ENCODE measurements at places on chromosomes 4 and X.
A peak's percentile ranks its signal among the peaks of the same experiment; 100 is the strongest.

DNA sequence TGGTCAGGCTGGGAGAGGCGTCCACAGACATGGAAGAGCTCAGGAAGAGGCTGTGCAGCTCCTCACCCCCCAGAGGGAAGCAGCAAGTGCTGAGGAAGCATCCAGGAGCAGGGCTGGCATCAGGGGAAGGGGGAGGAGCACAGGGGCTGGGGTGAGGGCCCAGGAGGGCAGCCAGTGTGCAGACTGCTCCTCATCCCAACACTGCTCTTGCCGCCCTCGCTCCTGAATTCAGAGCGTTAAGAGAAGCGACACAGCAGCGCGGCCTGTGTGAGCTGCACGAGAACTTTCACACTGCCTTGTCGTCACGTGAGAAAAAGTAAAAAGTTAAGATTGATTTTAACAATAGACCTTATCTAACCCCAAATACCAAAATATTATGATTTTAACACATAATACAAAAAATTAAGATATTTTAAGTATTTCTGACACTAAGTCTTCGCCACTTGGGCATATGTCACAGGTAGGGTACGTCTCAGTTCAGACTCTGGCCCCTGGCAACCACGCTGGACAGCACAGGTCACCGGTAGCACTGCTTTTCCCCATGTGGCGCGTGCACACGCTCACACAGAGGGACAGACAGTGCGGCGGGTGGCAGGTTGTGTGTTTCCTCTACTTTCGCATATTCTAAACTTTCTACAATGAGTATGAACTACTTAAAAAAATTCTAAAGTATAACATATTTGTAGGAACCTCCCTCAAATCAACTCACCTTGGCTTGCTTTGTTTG is 19.7 kb downstream of the NOP14 start:
- DNase-seq, result no peak

DNA sequence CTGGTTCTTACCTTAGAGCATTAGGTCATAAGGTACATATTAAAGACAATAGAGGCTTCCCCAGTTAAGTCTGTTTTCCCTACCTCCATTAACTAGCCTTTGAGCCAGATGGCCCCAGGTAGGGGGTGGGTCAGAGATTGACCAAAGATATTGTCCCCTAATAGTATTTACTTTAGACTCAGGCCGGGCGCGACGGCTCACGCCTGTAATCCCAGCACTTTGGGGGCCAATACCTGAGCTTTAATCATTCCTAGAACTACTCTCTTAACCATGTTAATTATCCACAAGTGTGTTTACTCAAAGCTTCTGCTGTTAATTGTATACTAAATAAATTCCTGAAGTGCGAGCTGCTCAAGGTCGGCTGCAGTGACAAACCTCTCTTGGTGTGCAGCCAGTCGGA is 28.0 kb upstream of the AMBN start:
- DNase-seq, result no peak

GRCh38 chr4:95428291-95429070 is 120.3 kb downstream of the UNC5C start:
- no peak for DNase-seq

- DNase-seq, result no peak
These were observed 131.1 kb downstream of the GPC3 start for GRCh38 chrX:133854290-133854689.

DNA sequence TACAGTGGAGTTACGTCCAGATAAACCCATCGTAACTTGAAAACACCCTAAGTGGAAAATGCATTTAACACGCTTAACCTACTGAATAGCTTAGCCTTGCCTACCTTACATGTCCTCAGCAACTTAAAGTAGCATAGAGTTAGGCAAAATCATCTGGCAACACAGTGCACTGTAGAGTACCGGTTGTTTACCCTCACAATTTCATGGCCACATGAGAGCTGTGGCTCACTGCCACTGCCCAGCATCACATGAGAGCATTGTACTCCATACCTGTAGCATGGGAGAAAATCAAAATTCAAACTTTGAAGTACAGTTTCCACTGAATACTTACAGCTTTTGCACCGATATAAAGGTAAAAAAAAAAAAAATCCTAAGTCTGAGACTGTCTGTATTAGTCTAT is 40.6 kb downstream of the GUCY1A1 start:
- no peak for DNase-seq

DNA sequence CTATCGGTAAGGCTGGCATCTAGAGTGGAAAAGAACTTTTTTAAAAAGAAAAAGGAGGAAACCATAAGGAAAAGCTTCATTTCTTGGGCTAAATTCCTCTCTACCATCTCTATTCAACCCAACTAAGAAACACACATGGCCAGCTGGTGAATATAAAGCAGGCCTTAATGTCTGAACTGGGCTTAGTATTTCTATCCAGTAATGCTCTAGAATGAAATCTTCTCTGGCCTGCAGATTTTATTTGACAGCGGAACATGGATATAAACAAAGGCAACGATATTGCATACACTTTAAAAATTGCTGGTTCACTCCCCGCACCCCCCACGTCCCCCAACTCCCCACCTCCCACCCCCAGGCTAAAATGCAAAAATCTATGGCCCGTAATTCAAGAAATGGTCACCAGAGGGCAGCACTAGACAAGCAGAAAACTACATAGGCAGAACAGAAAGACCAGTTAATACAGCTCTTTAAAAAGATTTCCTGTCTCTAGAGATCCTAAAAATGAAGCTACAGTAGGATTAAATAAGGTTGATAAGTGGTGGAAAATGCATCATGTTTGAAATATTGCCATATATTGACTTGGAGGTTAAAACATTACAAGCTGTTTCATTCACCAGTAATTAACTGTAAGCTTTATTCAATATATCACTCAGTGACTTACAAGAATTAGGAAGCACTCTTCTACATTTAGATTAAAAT is 155.2 kb upstream of the GALNT7 start:
- DNase-seq, result peak; percentile 34

- no peak for DNase-seq
These were observed 6.7 kb upstream of the GAB1 start for GRCh38 chr4:143329985-143330384.

GRCh38 chr4:22850055-22850454 is 157.3 kb downstream of the GBA3 start:
- DNase-seq, result no peak

- DNase-seq, result no peak
These were observed 263.6 kb downstream of the DCTD start for GRCh38 chr4:182653596-182653995.

DNA sequence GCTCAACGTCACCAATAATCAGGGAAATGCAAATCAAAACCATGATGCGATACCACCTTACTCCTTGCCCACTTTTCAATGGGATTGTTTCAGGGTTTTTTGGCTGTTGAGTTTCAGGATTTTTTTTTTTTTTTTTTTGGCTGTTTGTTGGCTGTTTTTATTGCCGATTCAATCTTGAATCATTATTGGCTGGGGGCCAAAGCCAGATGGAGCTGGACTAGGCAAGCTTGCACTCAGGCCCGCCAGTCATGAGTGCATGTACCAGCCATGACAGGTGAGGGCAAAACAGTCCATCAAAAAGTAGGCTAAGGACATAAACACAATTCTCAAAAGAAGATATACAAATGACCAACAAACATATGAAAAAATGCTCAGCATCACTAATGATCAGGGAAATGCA is 13.3 kb downstream of the YIPF7 start:
- DNase-seq, result no peak

DNA sequence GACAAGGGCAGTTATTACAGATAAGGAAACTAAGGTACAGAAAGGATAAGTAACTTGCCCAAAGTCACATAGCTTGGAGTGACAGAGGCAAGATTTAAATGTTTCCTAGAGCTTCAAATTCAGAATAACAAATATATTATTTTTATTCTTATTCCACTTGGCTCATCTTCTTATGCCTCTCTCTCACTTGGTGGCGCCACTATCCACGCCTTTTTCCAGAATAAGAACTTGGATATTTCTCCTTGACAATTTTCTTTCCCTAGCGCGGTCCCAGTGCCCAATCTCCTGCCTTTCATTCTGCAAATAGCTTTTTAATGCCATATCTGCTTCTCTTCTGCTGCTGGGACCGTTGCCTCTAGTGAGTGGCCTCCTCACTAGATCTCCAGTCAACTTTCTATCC is 78.5 kb downstream of the MSN start:
- no peak for DNase-seq

Data from stimulated activated CD4-positive, alpha-beta T cell treated with anti-CD3 and anti-CD28 coated beads, Interleukin-4, amount 100 ng/mL, for 48 hours (primary cell).